COLO829 (cell line): ENCODE measurements at places on chromosomes 12 and 14.

DNA sequence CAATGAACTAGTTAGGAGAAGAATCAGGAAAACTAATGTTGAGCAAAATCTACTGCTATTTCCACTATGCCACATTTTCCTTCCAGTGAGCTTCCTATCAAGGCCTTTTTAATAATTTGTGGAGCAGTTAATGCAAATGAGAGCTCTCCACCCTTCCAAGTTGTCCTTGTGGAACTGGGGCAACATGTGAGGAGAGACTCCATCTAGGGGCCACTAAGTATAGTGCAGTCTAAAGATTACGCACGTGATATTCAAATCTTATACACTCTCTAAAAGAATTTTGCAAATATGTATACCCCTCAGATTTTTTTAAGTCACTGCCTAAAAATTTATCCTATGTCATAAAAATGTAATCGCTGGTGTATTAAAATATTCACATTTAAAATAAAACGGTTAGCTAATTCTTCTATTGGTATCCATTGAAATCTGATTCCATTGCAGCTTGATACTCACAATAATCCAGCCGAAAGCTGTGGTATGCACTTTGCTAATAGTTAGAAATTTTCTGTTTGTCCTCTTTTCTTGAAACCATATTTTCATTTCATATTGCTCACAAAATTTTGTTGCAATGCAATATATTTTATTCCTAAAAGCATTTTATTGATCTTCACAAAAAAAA is 100.1 kb downstream of the PAH start:
- DNase-seq, result peak; percentile 35

DNA sequence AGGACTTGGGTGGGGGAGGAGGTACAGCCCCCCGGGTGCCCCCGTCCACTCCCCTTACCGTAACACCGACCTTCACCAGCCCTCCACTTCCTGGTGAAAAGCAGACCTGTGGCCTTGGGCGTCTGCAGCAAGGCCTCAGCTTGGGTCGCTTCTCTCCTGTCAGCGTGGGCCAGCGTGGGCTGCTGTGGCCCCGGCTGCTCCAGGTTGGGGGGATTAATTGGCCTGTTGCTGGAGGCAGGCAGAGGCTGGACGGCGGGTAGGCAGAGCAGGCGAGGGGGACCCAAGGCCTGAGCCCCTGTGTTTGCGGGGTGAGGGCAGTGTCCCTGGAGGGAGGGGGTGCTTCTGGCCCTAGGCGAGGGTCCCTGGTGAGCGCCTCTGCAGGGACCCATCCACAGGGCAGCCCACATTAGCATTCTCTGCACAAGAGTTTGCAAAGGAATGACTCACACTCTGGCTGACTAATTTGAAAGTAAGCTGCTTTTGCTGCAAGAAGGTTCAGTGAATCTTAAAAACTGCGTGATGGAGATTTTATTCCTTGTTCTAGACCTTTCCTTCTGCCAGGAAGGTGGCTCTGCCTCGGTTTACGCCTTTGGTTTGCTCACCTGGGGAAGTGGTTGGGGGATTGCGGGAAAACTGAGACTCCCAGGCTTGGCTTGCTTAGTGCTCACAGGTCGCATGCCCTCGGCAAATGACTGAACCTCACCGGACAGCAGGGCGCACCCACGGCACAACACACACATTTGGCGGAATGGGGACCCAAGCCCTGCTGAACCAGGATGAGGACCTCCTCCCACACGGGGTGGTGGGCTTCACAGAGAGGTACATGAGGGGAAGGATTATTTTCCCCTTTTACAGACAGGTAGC is 37.9 kb upstream of the DLK1 start:
- DNase-seq, result no peak

DNA sequence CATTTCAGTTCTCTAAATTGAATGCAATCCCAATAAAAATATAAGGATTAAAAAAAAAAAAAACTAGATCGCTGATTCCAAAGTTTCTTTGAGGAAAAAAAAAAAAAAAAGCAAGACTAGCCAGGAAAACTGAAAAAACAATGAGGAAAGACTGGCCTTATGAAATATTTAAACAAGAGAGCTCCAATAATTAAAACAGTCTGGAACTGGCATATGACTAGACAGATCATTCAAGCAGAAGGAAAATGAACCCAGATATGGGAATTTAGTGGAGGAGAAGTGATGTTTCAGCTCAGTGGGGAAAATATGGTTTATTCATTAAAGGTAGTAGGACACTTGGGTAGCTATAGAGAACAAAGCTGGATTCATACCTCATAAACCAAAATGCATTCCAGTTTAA is 42.0 kb upstream of the TBC1D15 start:
- no peak for DNase-seq

GRCh38 chr12:4416276-4416675 is 29.3 kb downstream of the FGF6 start:
- no peak for DNase-seq

DNA sequence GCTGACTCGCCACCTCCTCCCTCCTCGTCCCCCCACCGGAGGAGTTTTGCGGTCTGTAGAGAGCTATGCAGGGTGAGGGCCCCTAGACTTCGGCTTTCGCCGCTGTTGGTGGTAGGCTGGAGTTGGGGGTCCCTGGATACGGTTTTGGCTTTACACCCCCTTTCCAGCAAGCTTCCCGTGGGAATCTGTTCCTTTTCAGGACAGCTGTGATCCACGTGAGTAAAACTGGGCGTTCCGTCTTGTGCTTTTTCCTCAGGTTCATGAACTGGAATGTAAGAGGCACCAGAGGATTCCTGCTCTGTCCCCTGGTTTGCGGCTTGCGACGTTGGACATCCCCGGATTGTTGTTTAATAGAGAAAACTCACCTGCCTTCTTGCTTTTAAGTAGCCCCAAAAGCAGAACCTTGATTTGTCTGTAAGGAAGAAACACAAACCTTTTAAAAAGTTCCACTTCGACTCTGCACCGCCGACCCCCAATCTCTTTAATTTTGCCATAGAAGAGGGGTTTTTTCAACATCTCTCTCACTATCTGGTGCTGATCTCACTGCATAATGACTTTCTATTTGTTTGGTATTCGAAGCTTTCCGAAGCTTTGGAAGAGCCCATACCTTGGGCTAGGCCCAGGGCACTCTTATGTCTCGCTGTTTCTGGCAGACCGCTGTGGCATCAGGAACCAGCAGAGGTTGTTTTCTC is 490 bp downstream of the PRORP start:
- peak; percentile 45 for DNase-seq

GRCh38 chr12:29957835-29958234 is 174.1 kb upstream of the TMTC1 start:
- no peak for DNase-seq

DNA sequence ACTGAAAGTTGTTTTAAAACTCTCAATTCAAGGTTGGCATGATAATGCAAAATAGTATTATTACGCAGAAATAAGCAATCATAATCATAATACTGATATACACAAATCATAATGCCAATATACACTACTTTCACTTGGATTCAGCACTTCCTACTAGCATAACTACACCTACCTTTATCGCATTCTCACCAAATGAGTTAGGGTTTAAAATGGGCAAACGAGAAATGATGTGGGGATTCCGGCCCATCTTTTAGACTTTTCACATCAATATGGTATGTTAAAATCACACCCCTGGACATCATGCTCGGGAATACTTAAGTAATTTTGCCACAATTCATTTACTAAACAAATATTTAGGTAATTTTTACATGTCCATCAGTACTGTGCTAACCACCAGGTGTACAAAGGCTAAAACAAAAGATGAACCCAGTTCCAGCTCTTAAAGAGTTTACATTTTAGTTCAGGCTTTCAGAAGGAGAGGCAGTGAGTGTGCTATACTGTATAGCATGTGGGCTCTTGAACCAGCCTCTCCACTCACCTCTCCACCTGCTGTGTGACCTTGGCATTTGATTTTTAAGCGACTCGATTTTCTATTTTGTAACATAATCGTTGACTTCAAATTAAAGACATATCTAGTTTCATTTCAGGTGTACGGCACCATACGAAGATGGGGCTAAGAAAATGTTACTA is 1.1 kb upstream of the USP15 start:
- no peak for DNase-seq

GRCh38 chr12:75850721-75851462 is 180.7 kb downstream of the PHLDA1 start:
- no peak for DNase-seq

- DNase-seq, result no peak
These were observed 488.3 kb upstream of the ATXN7L3B start for GRCh38 chr12:74049348-74049747.

- DNase-seq, result no peak
These were observed 22.7 kb upstream of the PRMT8 start for GRCh38 chr12:3468329-3468728.
